GM12865 (cell line): ENCODE measurements at places on chromosomes 5 and 9.

GRCh38 chr9:75798505-75798904 is 92.0 kb upstream of the PCSK5 start:
- DNase-seq, result no peak

DNA sequence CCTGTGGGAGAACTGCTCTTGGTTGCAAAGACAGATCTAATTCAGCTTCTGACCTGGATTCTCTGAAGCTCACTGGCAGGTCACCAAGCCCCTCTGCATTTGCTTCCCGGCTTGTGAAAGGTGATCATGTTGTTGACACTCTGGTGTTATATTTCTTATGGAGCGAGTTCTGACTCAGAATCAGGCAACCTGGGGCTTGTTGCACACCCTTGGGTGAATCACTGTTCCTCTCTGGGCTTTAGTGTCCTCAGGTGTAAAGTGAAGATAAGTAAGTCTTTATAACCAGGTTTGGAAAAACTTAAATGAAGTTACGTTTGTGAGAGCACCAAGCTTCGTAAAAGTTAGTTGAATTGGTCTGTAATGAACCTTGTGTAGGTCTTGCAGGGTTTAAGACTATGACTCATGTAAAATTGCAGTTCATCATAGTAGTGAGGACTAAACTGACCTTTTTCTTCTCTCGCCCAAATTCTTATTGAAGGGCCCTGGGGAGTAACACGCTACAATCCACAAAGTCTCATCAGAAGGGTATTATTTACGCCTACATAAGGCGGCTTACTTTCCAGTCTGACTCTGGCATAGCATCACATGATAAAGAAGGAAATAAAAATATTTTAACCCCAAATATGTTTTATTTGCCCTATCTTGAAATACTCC is 218.6 kb downstream of the TMEM38B start:
- no peak for DNase-seq

DNA sequence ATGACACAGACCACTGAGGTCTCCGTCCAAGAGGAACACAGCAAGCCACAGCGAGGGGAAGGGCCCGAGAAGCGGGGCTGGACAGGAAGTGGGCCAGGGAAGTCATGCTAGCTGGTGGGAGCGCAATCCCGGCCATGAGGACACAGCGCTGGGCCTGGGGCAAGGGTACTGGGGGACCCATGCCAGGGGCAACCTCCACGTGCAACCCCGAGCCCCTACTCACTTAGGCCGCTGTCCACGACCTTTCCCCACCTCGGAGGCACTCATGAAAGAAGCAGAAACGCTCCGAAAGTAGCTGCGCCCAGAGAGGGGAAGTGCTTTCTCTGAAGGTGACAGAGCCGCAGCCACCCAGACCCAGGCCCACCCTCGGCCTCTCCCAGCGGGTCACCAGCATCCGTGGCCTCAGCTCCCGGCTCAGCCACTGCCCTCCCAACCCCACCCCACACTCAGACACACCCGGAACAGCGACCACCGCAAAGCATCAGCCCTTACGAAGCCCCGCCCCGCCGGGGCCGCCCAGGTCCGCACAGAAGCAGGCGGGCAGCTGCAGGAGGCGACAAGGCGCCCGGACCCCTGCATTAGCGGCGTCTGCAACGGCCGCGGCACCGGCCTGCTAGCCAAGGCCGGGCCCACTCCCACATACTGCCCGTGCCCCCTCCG is 782 bp downstream of the BICD2 start:
- peak; percentile 57 for DNase-seq

DNA sequence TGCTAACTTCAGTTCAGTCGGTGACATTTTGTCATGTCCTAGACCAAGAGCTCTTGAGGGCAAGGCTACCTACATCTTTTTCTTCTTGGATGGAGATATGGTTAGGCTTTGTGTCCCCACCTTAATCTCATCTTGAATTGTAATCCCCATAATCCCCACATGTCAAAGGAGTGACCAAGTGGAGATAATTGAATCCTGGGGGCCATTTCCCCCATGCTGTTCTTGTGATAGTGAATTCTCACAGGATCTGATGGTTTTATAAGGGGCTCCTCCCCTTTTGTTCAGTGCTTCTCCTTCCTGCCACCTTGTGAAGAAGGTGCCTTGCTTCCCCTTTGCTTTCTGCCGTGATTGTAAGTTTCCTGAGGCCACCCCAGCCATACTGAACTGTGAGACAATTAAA is 2.1 kb upstream of the CFAP90 start:
- DNase-seq, result no peak

DNA sequence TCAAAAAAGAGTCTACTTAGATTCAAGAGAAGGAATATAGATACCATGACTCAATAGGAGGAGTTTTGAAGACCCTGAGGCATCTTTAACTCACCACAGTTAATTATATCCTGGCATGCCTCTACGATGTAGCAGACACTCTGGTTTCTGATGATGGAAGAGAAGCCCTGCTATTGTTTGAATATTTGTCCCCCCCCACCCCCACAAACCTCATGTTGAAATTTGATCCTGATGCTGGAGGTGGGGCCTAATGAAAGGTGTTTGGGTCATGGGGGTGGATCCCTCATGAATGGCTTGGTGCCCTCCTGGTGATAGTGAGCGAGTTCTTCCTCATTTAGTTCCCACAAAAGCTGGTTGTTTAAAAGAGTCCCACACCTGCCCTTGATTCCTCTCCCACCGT is 147.9 kb upstream of the TBCA start:
- no peak for DNase-seq

- DNase-seq, result no peak
Observed at GRCh38 chr5:115869256-115869795, 27.6 kb downstream of the AP3S1 start.

DNA sequence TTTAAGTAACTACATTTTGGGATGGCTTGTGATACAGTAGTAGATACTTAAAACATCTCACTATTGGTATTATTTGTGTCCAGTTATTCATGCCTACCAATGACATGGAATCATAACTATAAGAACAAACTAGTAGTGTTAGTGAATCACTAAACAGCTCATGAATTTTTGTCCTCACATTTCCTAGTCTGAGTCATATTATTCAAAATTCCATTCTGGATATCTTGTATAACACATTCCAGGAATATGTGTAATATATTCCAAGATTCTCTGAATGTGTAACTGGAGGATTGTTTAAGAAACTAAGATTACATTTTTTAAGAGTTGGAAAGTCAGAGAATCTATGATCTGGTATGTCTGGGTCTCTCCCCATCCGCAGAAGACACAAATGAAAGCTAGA is 565.3 kb upstream of the ZNF608 start:
- no peak for DNase-seq

DNA sequence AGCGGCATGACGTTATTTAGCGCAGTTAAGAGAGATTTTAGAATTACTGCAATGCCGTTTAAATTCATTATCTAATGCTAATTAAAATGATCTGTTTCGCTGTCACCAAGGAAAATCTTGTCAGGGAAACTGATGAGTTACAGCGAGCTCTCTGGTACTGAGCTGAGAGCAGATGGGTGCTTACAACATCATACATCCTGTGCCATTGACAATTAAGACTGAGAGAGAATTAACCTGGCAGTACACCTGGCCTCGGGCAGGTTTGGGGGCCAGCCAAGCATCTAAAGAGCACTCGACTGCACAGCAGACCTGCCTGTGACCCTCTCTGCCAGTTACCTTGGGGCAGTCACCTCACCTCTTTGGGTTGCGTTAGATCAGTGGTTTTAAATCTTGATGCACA is 55.0 kb downstream of the PUM3 start:
- no peak for DNase-seq

- DNase-seq, result no peak
Observed at GRCh38 chr9:134793288-134794188, 87.1 kb upstream of the FCN2 start.

- no peak for DNase-seq
Observed at GRCh38 chr5:63233911-63234310, 655.3 kb downstream of the LRRC70 start.

DNA sequence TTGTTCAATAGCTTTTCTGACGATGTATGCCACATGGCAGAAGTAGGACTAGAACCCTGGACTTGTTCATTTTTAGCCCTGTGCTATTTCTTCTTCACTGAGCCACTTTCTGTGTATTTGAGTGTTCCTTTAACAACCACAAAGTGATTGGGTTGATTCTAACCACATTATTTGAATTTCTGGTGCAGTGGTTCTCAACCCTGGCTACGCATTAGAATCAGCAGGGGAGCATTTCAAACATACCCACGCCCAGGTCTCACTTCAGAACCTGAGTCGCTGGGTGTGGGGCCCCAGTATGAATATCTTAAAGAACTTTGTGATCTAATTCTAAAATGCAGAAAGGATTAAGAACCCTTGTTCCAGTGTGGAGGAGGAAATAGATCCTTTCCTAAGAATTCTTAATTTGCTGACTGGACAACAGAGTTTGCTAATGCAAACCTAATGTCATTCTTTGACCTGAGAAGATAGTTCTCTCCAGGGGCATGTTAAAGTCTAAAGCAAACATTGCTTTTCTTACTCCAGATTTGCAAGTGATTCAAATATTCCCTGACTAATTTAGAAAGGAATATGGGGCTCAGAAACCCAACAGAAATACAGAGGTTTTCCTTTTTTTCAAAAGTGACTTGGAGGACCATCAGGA is 75.4 kb upstream of the GDNF start:
- peak; percentile 22 for DNase-seq
